ENCODE measurements at places on chromosomes 16 and 17.

DNA sequence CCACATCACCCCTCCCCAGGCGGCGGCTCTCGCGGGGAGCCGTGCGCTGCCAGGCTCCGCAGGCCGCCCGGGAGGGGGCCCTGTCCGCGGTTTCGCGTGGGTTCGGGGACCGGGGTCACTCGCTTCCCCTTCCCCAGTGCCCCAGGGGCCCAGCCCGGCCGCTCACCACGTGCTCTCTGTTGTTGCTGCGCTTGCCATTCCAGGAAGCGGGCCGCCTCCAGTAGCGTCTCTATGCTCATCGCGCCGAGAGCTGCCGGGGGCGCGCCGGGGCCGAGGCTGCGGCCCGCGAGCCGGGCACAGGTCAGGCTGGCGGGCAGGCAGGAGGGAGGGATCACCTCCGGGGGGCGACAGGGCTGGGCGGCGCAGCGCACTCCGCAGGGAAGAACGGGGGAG is 390 bp downstream of the MNT start:
- no peak for DNase-seq

DNA sequence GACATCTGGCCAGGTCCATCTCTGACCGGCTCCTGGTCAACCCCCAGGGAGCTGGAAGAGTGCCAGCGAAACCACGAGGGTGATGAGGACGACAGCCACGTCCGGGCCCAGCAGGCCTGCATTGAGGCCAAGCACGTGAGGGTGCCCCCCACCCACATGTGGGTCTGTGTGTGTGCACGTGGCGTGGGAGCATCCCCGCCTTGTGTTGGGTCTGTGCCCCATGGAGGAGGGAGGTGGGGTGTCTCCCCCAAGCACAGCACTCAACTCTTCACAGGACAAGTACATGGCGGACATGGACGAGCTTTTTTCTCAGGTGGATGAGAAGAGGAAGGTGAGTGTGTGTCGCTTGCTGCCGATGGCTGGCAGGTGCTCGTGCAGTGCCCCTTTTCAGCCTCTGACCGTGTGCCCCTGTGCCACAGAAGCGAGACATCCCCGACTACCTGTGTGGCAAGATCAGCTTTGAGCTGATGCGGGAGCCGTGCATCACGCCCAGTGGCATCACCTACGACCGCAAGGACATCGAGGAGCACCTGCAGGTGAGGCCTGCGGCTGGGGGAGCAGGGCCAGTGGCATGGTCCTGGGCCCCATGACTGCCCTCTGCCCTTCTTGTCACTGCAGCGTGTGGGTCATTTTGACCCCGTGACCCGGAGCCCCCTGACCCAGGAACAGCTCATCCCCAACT is 1.7 kb downstream of the STUB1 start:
- no peak for DNase-seq

DNA sequence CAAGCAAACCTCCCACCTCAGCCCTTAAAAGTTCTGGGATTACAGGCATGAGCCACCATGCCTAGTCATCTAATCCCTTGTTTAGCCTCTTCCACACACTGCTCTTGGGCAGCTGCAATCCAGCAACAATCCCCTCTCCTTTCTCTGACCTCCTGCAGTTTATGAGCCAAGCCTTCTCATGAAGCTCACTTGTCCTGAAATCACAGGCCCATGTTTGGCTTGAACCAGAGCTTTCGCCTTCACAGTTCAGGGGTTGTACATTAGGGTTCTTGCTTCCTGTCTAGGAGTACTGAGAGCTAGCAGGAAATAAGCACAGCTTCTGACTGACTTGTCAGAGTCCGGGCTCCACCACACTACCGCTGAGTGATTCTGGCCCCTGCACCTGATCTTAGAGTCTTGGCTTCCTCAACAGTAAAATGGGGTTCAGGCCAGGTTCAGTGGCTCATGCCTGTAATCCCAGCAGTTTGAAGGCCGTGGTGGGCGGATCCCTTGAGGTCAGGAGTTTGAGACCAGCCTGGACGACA is 16.3 kb downstream of the ERAL1 start:
- no peak for DNase-seq

GRCh38 chr17:34261568-34262337 is 6.7 kb downstream of the CCL2 start:
- no peak for DNase-seq

DNA sequence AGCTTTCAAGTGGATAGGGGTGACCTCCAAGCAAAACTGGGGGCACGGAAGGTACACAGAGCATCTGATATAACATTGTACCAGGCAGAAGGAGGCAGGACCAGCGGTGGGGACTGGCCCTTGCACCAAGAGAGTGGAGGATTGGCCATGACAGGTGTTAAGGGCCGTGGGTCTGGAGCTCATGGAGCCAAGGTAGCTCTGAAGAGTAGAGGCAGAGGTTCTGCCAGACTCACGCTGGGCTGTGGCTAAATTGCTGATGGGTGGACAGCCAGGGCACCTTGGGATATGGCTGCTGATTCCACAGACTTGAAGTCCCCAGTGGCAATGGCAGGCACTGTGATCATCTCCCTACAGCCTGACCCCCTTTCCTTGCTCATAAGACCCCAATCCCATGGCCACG is 65.9 kb upstream of the NKD1 start:
- DNase-seq: no peak

GRCh38 chr17:79808763-79809529 is 12.1 kb upstream of the CBX8 start:
- DNase-seq: no peak

DNA sequence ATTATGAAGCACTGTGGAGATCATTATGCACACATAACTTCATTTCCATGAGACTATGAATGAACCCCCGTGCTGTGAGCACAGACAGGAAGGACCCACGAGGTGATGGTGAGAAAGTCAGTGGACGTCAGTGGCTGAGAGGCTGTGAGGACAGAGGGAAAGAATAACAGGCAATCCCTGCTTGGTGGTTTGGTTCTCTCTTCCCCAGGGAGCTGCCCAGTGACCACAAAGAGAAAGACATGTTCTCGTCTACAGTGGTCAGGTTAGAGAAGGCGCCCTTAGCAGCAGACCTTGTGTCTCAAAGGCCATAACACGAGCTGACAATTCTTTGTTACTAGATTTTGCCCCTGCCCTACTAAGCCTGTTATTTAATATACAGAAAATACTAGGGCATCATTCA is 609.2 kb downstream of the TOX3 start:
- DNase-seq: no peak

GRCh38 chr16:22077700-22078313 is 14.5 kb upstream of the VWA3A start:
- DNase-seq: peak; percentile 72

- DNase-seq: no peak
Measured at GRCh38 chr16:66169817-66170216, 196.7 kb upstream of the CDH5 start.

DNA sequence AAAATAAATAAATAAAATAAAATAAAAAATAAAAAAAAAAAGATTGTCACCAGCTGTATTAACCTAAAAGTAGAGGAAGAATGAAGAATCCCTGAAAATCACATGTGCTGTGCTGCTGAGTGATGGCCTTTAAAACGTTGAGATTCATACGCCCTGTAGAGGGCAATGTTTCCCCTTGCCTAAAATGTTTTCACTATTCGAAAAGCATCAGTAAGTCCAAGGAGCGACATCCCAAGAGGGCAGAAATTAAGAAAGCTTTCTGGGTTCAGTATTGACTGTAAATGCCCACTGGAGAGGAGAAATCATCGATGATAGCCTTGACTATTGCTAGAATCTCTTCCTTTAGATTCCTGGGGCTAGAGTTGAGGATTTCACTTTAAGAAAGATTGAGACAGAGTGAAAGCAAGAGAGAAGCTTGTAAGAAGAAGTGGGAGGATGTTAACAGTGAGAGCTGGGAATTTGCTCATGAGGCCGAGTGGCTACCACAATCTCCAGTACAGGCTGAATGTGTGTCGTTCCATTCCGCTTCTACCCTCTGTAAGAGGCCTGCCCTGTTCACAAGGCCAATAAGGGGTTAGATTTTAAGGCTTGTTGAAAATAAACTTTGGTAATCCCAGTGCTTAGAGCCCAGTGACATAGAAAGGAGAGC is 170.8 kb upstream of the FAM20A start:
- no peak for DNase-seq

- no peak for DNase-seq
Measured at GRCh38 chr16:49639739-49640431, 216.0 kb downstream of the ZNF423 start.

- no peak for DNase-seq
Measured at GRCh38 chr16:66524601-66525164, 25.2 kb downstream of the TK2 start.

DNA sequence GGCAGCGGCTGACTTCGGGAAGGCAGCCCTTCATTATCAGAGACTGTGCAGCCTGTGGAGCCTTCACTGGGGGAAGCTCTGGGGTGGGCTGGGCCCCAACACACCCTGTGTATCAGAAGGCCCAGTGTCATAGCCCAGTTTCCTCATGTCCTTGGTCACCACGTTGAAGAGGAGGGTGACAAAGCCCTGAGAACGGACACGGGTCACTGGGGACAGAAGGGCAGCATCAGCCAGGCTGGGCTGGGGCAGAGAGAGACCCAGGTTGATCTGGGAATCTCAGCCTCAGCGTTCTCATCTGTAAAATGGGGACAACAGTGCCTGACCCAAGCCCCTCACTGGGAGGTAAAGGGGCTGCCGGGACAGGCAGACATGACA is 19.3 kb downstream of the B9D1 start:
- peak; percentile 68 for DNase-seq

DNA sequence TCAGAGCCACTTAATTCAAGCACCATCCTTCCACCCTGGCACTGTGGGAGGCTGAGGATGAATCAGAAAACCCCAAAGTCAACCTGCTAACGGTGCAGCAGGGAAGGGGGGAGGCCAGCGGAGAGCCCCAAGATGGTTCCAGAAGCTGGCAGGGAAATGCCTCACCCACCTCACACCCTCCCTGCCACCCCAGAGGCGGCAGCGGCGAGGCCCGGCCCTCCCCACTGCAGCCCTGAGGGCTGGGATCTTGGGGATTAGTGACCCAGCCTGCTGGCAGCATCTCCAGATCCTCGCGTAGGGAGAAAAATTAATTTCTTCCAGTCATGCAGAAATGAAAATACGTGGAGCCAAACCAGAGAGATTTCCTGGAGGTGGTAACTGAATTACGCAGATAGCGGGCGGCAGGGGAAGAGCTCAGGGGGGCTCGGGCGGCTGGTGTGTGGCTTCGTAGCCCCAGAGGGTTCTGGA is 38.2 kb downstream of the CBFA2T3 start:
- no peak for DNase-seq

- no peak for DNase-seq
Measured at GRCh38 chr17:82383411-82383810, 11.8 kb downstream of the UTS2R start.

- DNase-seq: peak; percentile 66
Measured at GRCh38 chr17:45316434-45317110, at the start of gene MAP3K14. TSS of gene MAP3K14 (minus strand) at chr17:45317020. CDS start at chr17:45290745, 26,275 bp downstream.

- no peak for DNase-seq
Measured at GRCh38 chr16:53933407-53933806, 229.5 kb downstream of the FTO start.

GRCh38 chr16:74165566-74166080 is 131.0 kb upstream of the PSMD7 start:
- DNase-seq: no peak

DNA sequence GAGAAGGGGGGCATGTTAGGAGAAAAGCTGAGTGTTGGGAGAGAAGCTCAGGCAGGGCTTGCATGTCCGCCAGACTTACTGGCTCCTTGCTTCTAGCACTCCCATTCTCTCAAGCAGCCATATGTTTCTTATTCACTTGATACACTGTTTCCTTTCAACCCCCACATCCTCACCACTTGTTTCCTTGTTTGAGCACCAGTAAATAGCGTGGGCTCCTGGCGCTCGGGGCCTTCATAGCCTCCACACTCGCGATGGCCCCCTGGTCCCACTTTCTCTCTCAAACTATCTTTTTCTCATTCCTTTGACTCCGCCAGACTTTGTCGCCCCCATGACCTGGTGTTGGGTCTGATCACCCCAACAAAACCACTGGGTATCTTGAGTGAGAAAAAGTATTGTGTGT is 16.6 kb downstream of the ATP5PD start:
- no peak for DNase-seq

GRCh38 chr17:6392609-6393350 is 42.1 kb downstream of the AIPL1 start:
- DNase-seq: no peak

DNA sequence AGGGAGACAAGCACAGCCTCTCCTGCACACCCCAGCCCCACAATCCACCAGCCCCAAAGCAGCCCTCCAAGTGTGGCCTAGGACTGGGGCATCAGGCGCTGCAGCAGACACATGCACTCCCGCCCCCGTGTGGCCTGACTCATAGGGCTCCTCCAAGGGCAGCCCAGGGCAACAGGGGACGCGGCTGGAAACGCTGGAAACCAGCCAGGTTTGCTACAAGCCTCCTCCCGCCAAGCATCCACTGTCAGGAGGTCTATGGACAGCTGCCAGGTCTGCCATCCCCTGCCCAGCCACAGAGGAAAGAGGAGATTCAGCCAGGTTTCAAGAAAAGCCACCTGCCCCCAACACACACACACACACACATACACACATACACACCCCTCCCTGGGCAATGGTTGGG is 25.8 kb downstream of the SRCIN1 start:
- no peak for DNase-seq

GRCh38 chr16:10521681-10522274 is 58.6 kb downstream of the EMP2 start:
- DNase-seq: peak; percentile 57
